Panc1 (cell line): ENCODE measurements at places on chromosomes 12 and 14. TPM values are rescaled to one million over a fixed set of nuclear protein-coding genes. Genes with fewer than 3 reads are reported as not detected.

AEBP2 gene
- total RNA-seq: 32.4 TPM

DNA sequence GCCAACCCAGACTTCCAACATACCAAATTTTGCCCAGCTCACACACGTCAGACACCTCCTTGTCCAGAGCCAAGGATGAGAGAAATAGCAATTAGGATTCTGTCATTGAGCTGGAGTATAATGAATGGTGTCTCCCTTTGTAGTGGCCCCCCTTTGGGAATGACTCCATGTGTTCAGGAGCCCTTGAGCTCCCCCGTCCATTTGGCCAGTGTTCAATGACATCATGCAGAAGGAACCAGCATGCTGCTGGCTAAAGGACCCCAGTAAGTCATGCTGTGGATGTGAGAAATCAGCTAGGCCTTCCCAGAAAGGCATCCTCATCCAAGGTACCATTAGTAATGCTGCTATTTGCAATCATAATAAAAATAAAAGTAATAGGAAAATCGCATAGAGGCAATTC lies 158.8 kb upstream of the SRRM4 start:
- no peak for DNase-seq

- no peak for DNase-seq
Observed at GRCh38 chr12:28539691-28540323, 349.6 kb downstream of the CCDC91 start.

- DNase-seq: no peak
Observed at GRCh38 chr14:74620497-74620921, 8.5 kb upstream of the LTBP2 start.

MFAP5 gene
- total RNA-seq: not detected

GRCh38 chr12:107436376-107436775 lies 249.2 kb upstream of the PWP1 start:
- DNase-seq: no peak

PIANP gene
- 0.13 TPM for total RNA-seq

SLC7A8 gene
- total RNA-seq: 0.90 TPM

FLRT2 gene
- 4.5 TPM for total RNA-seq

DYNLL1 gene
- total RNA-seq: 482 TPM

LACRT gene
- total RNA-seq: not detected

GRCh38 chr14:77761205-77761931 lies 412 bp upstream of the SNW1 start:
- peak; percentile 79 for DNase-seq

DNA sequence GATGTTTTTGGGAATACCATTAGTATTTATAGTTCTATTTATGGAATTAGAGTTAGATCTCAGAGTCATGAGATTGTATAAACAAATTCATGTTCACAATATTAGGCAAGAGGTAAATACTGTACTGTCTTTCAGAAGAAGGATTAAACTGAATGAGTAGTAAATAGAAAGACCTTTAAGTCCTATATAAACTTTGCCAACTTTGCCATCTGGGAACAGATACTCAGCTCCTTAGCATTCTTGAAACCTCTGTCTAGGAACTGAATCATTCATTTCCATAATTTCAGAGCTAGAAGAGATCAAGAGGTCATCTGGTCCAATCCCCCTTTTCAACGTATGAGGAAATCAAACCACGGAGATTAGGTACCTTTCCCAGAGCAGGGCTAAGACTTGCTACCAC lies 141.1 kb downstream of the CAND1 start:
- no peak for DNase-seq

KRT72 gene
- total RNA-seq: not detected

ZNF385A gene
- 5.9 TPM for total RNA-seq

GRCh38 chr14:51552275-51552674 lies 99.4 kb upstream of the FRMD6 start:
- no peak for DNase-seq

DNA sequence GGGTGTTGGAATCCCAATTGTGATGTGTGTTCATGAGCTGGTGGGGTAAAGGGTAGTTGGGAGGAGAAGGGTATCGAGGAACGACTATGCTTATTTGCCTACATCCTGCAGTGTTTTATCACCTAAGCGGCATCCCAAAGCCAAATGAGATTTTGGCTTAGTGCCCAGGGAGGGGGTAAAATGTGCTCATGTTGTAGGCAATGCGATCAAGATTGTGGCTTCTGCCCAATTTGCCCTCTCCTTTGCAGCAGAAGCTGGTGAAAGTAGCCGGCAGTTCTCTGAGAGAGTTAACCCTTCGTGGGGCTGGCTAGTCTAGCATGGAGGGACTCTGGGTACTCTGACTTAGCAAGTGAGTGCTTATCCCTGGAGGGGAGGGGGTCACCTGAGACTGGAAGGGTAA lies 753 bp downstream of the RPH3A start:
- no peak for DNase-seq

DNA sequence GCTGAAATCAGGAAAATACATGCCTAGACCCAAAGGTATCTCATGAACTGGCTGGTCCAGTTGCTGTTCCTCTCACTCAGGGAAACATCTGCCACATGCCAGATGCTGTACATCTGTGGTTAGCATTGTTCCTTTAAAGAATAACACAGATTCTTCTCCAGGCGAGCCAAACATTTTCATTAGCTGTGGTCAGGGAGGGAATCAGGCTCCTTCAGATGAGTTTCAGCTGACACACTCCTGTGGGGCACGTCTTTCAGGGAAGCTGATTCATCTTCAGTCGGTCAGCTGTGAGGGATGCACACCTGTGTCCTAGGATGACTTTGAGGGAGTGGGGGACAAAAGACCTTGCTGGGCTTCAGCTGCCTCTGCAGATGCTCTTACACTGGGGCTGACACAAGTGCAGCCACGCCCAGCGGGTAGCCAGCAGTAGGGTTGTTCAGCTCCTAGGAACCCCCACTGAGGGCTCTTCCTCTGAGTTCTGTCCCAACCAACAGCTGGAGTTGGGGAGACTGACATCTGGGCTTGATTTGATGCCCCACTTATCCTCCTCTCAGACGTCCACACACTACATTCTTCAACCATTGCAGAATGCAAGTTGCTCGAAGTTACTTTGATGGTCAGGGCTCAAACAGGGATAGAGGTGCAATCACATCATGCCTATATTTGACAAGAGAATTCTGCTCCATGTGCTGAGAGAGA lies 155.0 kb downstream of the NUAK1 start:
- no peak for DNase-seq

PTCSC3 gene
- not detected for total RNA-seq

KRT73 gene
- total RNA-seq: not detected

RNASE7 gene
- total RNA-seq: not detected

GRCh38 chr12:4027412-4027811 lies 154.2 kb upstream of the PARP11 start:
- no peak for DNase-seq

NXPH4 gene
- total RNA-seq: 2.1 TPM

PRPH gene
- 0.39 TPM for total RNA-seq

NDRG2 gene
- total RNA-seq: 1.6 TPM

SIX6 gene
- not detected for total RNA-seq

OR4E2 gene
- total RNA-seq: not detected

GRCh38 chr12:115294453-115295133 lies 610.6 kb upstream of the TBX3 start:
- no peak for DNase-seq

DNA sequence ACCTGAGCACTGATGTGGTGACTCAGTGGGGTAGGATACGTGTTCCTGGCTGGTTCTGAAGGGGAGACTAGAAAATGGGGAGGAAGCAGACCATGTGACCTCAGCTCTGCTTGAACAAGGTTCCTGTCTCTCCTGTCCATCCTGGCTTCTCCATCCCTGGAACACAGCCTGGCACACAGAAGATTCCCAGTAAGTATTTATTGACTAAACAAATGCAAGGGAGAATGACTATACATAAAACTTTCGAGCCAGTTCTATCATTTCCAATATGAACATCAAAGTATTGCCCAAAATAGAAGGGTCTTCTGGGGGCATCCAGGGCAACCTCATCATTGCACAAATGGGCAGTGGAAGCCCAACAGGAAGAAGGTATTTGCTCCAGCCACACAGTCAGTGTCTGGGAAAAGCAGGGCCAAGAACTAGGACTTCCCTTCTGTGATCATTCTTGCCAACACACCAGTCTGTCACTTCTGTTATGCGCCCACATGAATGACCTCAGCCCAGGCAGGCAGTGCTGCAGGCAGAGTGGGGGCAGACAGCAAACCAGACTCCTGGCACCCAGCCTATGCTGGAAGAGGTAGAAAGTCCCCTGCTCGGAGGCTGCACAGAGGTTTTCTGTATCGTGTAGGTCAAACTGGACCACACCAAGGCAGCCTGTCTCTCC lies 5.6 kb upstream of the SERPINA9 start:
- no peak for DNase-seq

GRCh38 chr12:103802586-103802886 lies 38.5 kb downstream of the NT5DC3 start:
- DNase-seq: no peak

SHMT2 gene
- 67.1 TPM for total RNA-seq

DNA sequence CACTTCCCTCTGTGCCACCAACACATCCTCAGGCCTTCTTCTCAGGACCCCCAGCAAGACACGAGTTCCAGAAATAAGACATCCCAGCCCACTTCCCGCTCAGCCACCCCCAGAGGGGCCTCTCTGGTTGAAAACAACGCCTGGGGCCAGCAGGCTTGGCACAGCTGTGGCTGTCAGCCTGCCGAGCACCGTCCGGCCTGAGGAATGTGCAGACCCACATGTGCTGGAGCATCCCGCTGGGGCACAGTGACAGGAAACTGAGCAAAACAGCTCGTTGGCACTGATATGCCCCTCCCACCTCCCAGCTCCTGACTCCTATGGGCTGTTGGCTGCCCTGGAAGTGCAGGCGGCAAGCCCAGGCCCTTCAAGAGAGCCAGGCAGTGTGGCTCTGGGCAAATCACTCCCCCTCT lies 1.4 kb downstream of the SYNE3 start:
- no peak for DNase-seq

GDF3 gene
- not detected for total RNA-seq

GRCh38 chr14:21072031-21072473 lies 1.9 kb downstream of the ARHGEF40 start:
- DNase-seq: no peak

DNA sequence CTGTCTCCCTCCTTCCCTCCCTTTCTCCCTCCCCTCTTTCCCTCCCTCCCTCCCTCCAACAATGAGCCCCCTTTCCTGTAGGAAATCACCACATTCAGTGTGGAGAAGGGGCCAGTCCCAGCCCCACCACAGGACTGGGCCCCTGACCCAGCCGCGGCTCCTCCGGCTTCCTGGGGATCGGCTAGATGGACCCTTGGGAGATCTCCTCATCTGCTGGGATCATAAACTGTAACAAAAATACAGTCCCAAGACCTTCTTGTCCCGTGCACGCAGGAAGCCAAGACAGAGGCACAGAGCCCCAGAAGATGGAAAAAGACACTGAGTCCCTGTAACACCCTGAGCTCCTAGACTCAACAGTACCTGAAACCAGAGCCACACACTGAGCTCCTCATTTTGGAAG lies 23.9 kb downstream of the DIO3 start:
- DNase-seq: no peak

- DNase-seq: no peak
Observed at GRCh38 chr12:95216711-95217376, 423 bp downstream of the FGD6 start.

DNA sequence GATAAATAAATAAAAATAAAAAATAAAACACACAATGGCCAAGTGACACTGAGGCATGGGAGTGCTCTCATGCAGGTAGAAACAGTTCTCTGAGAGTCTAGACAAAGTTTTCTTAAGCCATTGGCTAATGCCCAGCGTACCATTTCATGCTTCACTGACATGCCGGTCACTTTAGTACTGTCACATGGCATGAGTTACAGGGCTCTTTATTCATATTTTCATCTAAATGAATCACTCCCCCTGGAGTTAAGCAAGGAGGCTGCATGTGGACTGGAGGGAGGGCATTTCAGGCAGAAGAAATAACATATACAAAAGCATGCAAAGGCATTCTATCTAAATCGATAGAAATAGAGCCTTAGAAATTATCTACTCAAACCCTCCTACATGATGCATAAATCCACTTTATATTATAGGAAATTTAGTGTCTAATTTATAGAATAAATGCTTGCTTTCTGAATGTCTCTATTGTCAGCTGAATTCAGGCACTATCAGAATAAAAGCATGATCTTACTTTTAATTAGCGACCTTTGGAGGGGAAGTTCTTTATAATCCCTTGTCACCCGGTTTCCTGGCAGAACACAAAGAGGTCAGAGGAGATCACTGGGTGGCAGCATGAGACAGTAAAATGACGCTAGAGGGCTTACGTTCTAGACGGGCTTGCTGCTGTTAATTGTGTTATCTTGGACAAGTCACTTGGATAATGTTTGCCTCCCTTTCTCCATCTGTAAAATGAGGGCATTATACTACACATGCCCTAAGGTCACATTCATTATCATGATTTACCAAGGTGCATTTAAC lies 17.5 kb downstream of the DYRK4 start:
- DNase-seq: peak; percentile 4

SYNE3 gene
- 6.2 TPM for total RNA-seq

- no peak for DNase-seq
Observed at GRCh38 chr14:103931422-103931821, 3.2 kb downstream of the TDRD9 start.

DNA sequence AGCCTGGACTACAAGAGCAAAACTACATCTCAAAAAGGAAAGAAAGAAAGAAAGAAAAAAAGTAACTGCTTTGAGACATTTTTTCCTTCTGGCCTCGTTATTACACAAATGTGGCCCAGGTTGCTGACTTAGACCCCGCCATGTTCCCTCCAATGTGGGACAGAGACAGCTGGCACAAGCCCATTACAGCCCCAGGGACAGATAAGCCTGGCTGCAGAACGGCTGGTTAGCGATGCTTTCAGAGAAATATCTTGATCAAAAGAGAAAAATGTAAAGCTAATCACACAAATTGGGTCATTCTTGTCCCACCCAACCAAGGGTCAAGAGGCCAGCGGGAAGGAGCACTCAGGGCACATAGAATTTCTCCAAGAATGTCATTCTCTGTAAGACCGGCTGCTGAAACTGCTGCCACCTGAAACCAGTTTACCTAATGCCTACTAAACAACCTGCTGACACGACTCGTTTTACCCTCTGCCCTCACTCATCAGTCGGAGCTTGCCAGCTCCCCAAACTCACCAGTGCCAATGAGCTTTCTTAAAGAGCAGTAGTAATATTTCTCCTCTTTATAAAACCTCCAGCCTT lies 63.1 kb downstream of the TNFAIP2 start:
- no peak for DNase-seq

LMNTD1 gene
- total RNA-seq: 0.13 TPM

DNA sequence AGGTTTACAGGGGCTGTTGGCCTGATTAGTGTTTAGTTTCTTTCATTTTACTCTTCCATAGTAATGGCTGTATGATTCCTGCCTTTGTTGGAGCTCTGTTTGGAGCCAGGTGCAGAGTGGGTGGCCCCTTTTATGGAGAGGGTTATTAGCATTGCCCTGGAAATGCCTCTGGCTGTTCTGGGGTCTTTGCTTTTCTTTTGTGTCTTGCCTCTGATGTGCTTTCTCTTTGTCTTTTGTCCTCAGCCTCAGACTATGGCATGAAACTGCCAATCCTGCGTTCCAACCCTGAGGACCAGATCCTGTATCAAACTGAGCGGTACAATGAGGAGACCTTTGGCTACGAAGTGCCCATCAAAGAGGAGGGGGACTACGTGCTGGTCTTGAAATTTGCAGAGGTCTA lies 6.9 kb downstream of the MLEC start:
- DNase-seq: no peak

HOXC12 gene
- 5.1 TPM for total RNA-seq
